ENCODE measurements at places on chromosomes 5 and 9. TPM values are rescaled to one million over a fixed set of nuclear protein-coding genes. Genes with fewer than 3 reads are reported as not detected.

Gene WNK2
- not detected for polyA plus RNA-seq

Gene PALM2AKAP2
- polyA plus RNA-seq, result 7.8 TPM

Gene NMRK1
- 21.7 TPM for polyA plus RNA-seq

Gene FOXD4L4
- polyA plus RNA-seq, result not detected

DNA sequence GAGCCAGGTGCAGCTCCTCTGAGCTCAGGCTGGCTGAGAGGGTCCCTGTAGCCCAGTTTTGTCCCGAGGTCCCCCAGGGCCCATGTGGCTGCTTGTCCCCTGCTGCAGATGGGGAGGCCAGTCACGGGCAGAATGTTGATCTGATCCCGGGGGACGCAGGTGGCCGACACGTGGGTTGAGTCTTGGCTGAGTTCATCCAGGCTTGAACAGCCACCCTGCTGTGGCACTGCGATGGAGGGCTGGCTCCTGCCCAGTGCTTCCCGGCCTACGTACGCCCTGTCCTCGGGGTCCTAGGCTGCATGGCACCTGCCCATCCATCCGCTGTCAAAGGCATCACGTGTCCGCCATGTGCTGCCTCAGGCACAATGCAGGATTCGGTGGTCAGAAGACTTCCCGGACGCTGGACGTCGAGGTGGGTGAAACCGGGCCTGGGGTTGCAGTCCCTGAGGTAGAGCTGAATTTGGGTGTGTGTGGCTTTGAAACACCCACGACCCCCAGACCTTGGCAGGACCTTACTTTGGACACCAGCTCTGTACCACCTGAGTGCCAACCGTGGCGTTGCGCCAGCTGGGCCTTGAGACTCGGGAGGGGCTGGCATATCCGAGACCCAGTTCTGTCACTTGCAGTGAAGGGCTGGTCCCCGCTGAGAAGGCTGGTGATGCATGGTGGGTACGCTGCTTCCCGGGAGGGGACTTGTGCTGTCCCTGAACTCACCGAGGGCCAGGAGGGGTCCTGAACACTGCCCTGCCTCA is 22.3 kb downstream of the RXRA start:
- no peak for DNase-seq

- no peak for DNase-seq
These were observed 292.8 kb downstream of the SLF1 start for GRCh38 chr5:94911276-94911675.

DNA sequence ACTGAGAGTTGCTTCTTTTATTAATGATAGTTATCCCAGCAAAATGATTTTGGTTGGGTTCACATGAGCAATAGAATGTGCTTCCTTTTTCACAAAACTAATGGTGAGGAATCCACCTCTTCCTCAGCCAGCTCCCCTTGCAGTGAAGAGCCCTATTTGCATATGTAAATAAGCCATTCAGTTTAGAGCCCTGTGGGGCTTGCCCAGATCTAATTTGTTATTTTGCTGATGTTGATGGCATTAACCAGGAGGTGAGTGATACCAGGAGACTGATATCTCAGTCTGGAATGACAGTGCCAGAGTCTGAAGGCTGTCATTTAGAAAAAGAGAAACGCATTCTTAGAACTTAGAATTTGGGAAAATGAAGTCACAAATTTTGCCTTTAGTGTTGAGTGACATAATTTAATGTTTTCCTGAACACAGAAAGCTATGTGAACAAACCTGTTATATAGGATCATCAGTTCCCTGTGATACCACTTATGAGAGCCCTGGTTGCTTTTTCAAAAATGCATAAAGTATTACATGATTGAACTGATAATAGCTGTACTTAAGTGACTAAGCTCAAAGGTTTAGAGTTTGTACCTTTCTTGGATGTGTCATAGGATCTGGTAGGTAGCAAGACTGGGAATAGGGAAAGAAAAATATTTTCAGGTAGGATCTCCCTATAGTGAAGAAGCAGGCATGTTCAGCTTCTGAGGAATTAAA is 271.6 kb downstream of the MAST4 start:
- no peak for DNase-seq

DNA sequence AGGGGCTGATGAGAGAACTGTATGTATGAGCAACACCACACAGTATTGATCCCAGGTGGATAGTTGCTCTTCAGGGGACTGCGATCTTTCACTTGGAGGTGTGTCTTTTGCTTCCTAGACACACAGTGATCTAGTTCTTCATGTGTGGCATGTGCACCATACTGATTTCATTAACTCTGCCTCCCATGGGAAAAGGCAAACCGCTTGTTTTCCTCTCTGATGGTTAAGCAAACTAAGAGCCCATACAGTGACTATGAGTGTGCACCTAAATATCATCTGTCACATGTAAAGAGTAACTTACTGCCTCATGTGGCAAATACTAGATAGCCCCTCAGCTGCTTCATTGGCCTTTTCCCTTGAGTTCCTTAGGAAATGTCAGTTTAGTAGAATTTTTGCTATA is 147.3 kb downstream of the TLE4 start:
- DNase-seq, result no peak

DNA sequence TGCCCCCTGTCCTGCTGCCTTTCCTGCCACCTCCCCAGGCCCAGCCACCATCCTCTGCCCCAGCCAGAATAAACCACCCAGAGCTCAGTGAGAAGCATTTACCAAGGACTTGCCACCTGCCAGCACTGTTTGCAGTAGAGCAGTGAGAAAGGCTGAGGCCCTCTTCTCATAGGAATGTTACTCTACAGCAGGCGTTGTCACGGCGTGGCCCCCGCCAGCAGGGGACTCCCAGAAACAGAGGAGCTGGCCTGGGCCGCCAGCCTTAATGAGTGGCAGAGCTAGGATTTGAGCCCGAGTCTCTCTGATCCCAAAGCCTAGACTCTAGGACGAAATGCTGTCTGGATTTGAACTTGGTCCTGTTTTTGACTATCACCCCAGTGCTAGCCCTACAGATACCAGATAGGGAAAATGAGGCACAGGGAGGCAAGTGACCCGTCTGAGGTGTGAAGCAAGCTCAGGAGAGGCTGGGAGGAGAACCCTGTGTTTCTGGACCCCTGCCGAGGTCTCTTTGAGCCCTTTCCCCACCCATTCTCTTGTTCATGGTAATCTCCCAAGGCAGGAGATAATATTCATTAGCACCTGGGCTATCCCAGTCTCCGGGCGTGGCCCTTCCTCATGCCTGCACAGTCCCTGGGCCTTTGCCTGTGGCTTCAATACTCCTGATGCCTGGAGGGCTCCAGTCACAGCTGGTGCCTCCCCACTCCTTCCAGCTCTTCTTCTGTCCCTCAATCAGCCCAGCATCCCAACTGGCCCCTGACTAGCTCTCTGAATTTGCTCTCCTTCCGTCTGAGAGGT is 30.7 kb downstream of the HRH2 start:
- DNase-seq, result no peak

GRCh38 chr9:105053209-105053652 is 125.3 kb upstream of the ABCA1 start:
- no peak for DNase-seq

DNA sequence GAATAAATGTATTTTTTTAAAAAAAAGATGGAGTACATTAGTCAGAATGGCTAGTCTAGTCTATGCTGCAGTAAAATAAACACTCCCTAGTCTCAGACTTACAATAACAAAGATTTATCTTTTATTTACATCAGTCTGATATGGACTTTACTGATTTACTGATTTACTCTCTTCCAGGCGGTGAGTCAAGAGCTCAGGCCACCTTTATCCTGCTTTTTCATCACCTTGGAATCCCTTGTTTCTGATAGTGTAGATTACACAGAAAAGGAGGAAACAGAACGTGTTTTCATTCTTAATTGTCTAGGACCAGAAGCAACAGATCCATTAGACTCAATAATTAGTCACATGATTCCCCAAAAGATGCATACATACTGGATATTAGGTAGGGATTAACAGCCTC is 290.1 kb upstream of the TRPC7 start:
- peak; percentile 9 for DNase-seq

Data from BJ (cell line).